ENCODE measurements at places on chromosomes 3 and 15. TPM values are rescaled to one million over a fixed set of nuclear protein-coding genes. Genes with fewer than 3 reads are reported as not detected.

PPP2R3A gene
- 63.3 TPM for total RNA-seq

CPN2 gene
- total RNA-seq: not detected

AADACL2 gene
- total RNA-seq: not detected

DAZL gene
- total RNA-seq: under 0.01 TPM

GRAMD2A gene
- 116 TPM for total RNA-seq

FAM43A gene
- 0.39 TPM for total RNA-seq

MAP1A gene
- total RNA-seq: 10.6 TPM

SOX14 gene
- not detected for total RNA-seq

SPATA12 gene
- total RNA-seq: not detected

RTP4 gene
- total RNA-seq: not detected

ITGB5 gene
- 287 TPM for total RNA-seq

P2RY1 gene
- under 0.01 TPM for total RNA-seq

TRH gene
- not detected for total RNA-seq

FEZF2 gene
- total RNA-seq: not detected

HMG20A gene
- total RNA-seq: 22.7 TPM

SLC6A1 gene
- total RNA-seq: not detected

TM4SF18 gene
- not detected for total RNA-seq

CDCP1 gene
- total RNA-seq: 3.6 TPM

MESD gene
- 27.5 TPM for total RNA-seq

CFAP44 gene
- total RNA-seq: 7.5 TPM

RBP2 gene
- not detected for total RNA-seq

ACKR4 gene
- total RNA-seq: not detected

CGNL1 gene
- 0.33 TPM for total RNA-seq

SPINK8 gene
- total RNA-seq: not detected

KLHL40 gene
- total RNA-seq: not detected

CCR3 gene
- total RNA-seq: 0.33 TPM

PDIA3 gene
- 173 TPM for total RNA-seq

CRTC3 gene
- total RNA-seq: 25.9 TPM

GOLGA6L7 gene
- not detected for total RNA-seq

STAB1 gene
- total RNA-seq: 0.22 TPM

CAPN3 gene
- 5.1 TPM for total RNA-seq

ABHD17C gene
- total RNA-seq: 5.7 TPM

SPINT1 gene
- 190 TPM for total RNA-seq

UBL7 gene
- 57.7 TPM for total RNA-seq

PLXNA1 gene
- 56.1 TPM for total RNA-seq

TEX9 gene
- 2.6 TPM for total RNA-seq

SNX22 gene
- not detected for total RNA-seq

CILP gene
- under 0.01 TPM for total RNA-seq

LRCH3 gene
- total RNA-seq: 43.3 TPM

JMJD7 gene
- 0.39 TPM for total RNA-seq

GP5 gene
- total RNA-seq: not detected

CBLB gene
- total RNA-seq: 25.1 TPM

Data from placental epithelial cell (primary cell).